KBM-7 (cell line): ENCODE measurements at places on chromosomes 16 and 17.

- no peak for DNase-seq
Measured at GRCh38 chr17:48579760-48580554, 1.8 kb upstream of the HOXB4 start.

DNA sequence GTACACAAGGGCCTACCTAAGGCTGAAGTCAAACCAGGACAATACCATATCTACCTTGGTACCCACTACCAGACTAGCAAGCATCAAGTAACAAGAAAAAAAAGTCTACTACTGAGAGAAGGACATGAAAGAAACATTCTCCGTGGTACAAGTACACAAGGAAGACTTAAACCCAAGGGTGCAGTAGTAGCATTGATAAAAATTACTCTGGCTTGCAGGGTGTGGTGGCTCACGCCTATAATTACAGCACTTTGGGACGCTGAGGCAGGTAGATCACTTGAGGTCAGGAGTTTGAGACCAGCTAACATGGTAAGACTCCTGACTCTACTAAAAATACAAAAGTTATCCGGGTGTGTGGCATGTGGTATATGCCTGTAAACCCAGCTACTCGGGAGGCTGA lies 386.5 kb upstream of the PMFBP1 start:
- no peak for DNase-seq

DNA sequence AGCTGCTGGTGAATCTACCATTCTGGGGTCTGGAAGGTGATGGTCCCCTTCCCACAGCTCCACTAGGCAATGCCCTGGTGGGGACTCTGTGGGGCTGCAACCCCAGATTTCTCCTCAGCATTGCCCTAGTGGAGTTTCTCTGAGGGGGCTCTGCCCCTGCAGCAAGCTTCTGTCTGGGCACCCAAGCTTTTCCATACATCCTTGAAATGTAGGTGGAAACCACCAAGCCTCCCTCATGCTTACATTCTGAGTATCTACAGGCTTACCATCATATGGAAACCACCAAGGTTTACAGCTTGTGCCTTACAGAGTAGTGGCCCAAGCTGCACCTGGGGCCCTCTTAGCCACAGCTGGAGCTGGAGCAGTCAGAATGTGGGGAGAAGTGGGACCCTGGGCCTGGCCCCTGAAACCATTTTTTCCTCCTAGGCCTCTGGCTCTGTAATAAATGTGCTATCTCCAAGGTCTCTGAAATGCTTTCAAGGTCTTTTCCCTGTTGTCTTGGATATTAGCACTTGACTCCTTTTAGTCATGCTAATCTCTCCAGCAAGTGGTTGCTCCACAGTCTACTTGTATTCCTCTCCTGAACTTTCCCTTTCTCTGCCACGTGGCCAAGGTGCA lies 19.6 kb upstream of the DLX3 start:
- no peak for DNase-seq

GRCh38 chr16:57423152-57423551 lies 18.6 kb downstream of the CCL17 start:
- DNase-seq = no peak

DNA sequence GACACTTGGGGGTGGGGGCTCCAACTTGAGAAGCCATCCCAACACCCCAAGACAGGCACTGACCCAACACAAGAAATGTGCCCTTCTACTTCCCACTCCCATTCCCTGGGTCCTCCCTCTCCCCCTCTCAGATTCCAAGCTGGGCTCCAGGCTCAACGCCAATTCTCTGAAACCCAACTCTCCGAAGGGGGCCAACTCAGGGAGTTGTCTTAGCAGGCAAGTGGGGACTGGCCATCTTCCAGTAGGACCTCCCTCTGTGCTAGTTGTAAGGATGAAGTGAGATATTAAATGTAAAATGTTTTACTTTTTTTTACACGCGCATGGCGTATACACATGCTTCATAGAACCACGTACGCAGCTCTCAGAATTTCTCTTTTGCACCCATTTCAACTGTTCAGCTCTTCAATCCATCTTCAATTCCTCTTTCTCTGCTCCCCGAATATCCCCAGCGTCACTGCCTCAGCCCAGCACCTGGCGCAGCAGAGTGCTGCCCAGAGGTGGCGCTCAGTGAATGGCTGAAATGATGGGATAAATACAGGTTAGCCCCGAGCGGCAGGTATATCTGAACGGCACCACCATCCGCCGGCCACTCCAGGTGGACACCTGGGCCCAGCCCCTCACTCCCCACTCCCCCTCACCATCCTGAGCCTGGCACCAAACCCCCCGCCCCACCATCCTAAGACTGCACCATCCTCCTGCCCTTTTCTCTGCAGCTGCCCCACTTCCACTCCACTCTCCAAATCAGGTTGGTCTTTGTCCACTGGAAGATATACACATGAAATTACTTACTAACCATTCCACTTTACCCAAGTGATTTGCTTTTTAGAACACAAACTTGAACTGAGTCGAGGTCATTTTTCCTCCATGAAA lies 43.9 kb upstream of the TNRC6C start:
- DNase-seq = no peak

DNA sequence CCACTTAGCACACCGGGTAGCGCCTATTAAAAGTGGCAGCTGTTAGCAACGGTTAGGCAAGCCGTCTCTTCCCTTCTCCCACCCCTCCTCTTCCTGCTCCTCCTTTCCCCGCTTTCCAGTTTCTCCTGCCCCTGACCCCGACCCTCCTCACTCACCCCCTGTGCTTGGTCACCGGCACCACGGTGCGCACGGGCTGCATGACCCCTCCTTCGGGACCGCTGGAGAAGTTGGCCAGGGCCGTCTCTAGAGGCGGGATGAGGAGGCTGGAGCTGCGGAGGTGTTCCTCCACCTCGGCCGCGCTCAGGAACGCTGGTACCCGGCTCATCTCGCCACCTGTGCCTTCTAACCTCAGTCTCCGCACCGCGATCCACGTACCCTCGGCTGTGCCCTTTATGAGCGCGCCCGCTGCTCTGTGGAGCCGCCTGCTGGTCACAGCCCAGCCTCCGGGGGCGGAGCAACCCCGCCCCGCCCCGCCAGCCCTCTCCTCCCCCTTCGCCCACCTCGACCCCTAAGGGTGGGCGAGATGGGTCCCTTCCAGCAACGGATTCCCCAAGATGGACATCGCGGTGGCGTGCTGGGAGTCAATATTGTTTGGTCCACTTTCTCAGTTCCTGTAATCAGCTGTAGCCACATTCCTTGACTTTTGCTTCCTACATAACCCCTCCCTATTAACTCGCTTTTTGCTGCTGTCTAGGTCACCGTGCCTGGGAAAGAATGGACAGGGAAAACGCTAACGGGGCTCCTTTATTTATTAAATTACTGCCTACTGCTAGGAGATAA lies at the start of gene CRYM:
Gene CRYM (minus strand): TSS at position 364 of the 780 bp plus-strand sequence. CDS start 39 bp downstream, at position 325.
- peak; percentile 52 for DNase-seq

GRCh38 chr16:69293401-69293800 lies 17.7 kb upstream of the VPS4A start:
- DNase-seq = no peak

DNA sequence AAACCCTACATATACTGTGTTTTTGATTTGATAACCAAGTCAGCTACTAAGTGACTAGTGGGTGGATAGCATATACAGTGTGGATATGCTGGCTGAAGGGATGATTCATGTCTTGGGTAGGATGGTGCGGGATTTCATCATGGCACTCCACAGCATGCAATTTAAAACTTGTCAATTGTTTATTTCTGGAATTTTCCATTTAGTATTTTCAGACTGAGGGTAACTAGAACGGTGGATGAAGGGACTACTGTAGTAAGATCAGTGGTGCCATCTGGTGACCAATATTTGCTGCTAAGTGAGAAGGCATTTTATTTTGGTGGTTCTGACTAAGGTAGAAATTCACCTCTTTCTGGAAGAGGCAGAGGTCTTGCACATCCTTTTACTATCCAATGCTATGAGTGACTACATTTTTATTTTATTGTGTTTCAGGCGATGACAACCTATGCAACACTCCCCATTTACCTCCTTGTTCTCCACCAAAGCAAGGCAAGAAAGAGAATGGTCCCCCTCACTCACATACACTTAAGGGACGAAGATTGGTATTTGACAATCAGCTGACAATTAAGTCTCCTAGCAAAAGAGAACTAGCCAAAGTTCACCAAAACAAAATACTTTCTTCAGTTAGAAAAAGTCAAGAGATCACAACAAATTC lies 3.1 kb downstream of the CDC6 start:
- DNase-seq = peak; percentile 72

GRCh38 chr17:72021417-72022041 lies 99.3 kb upstream of the SOX9 start:
- no peak for DNase-seq

GRCh38 chr17:9959377-9959981 lies 54.4 kb upstream of the RCVRN start:
- DNase-seq = peak; percentile 62

GRCh38 chr17:44197980-44198720 lies 1.5 kb downstream of the ATXN7L3 start:
- DNase-seq = peak; percentile 73

DNA sequence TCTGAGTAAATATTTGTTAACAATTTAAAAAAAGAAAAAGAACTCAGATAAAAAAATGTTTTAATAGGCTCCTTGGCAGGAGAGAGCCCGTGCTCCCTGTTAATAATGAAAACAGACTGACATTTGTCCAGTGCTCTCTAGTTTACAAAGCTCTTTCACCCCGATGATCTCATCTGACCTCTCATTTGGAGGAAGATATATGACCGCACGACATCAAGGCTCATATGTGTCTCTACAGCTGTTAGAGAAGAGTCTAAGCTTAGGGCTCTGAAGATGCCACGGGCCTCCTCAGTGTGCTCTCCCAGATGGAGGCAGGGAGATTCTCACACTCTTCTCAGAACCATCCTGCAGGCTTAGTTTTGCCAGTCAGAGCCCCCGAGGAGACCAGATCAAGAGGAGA lies 280.8 kb upstream of the IRX5 start:
- no peak for DNase-seq

GRCh38 chr17:77111934-77112296 lies 28.9 kb upstream of the SEC14L1 start:
- peak; percentile 50 for DNase-seq

- peak; percentile 28 for DNase-seq
Measured at GRCh38 chr17:48444516-48445247, 14.7 kb upstream of the SKAP1 start.

- peak; percentile 28 for DNase-seq
Measured at GRCh38 chr17:41354536-41354935, 3.9 kb upstream of the KRT33A start.

DNA sequence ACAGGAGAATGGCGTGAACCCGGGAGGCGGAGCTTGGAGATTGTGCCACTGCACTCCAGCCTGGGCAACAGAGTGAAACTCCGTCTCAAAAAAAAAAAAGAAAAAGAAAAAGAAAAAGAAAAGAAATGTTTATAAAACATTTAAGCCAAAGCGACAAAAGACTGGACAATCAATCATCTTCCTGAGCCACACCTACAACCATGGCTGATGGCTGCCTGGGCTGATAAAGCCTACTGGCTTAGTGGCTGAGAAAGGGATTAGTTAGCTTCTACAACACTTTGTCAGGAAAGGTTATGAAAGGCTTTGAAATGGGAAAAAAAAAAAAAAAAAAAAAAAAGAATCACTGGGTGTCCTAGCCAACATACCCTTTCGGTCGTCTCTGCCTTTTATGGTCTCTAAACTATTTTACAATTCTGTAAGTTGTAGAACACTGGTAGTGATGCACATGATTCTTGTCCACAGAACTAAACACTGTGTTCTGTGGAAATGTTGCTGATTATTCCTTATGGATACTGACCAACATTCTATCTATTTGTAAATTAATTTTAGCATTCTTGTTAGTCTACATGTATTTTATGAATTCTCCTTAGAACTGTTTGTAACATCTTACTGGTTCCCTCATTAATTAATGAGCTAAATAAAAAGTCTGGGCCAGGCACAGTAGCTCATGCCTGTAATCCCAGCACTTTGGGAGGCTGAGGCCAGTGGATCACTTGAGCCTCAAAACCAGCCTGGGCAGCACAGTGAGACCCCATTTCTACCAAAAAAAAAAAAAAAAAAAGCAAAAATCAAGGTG lies 45.5 kb downstream of the ZZEF1 start:
- no peak for DNase-seq

DNA sequence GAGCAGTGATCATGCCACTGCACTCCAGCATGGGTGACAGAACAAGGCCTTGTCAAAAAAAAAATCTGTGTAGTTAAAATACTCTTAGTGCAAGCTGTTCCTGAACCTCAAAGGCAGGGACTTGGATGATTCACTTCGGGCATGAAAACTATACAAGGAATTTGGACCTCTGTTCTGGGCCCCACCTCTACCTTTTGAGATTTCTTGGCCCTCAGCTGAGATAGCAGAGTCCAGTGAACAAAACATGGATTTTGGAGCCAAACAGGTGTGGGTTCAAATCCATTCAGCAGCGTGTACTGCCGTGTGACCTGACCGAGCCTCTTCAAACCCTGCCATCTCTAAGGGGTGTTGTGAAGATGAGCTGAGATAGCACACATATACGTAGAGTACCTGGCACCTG lies 6.8 kb downstream of the SLC13A2 start:
- no peak for DNase-seq

- DNase-seq = peak; percentile 28
Measured at GRCh38 chr16:87702325-87702811, 63.4 kb downstream of the KLHDC4 start.

DNA sequence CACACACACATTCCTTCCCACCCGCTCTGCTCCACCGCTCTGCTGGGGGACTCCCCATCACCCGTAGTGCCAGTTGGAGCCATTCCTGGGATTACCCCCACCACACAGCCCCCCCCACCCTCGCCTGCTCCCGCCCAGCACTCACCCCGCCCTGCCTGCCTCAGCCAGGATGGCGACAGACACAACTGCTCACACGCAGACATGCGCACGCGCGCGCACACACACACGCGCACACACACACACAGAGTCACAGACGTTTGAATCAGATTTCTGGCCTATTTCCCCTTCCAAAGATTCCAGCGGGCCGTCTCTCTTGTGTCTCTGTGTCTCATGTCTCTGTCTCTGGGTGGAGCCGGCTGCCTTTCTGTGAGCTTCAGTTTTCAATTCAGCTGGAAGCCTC lies 4.4 kb downstream of the CACNA1G start:
- DNase-seq = no peak

DNA sequence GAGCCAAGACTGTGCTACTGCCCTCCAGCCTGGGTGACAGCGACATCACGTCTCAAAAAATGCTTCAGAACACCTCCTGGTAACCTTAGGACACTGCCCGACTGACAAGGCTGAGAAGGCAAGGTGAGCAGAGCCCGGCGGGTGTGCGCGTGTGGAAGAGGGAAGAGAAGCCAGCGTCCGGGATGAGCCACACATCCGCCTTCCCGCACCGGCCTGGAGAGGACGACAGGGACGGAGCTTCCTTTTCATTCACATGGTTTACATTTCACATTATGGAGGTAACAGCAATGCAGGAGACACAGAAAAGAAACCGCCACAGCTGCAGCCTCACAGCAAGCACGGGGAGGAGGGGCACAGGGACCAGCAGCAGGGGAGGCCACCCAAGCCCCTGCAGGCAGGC lies 16.5 kb downstream of the HAGH start:
- no peak for DNase-seq
